ENCODE measurements at places on chromosomes 2 and 18.

- peak; percentile 29 for DNase-seq
Observed at GRCh38 chr2:49129034-49129433, 25.3 kb downstream of the FSHR start.

DNA sequence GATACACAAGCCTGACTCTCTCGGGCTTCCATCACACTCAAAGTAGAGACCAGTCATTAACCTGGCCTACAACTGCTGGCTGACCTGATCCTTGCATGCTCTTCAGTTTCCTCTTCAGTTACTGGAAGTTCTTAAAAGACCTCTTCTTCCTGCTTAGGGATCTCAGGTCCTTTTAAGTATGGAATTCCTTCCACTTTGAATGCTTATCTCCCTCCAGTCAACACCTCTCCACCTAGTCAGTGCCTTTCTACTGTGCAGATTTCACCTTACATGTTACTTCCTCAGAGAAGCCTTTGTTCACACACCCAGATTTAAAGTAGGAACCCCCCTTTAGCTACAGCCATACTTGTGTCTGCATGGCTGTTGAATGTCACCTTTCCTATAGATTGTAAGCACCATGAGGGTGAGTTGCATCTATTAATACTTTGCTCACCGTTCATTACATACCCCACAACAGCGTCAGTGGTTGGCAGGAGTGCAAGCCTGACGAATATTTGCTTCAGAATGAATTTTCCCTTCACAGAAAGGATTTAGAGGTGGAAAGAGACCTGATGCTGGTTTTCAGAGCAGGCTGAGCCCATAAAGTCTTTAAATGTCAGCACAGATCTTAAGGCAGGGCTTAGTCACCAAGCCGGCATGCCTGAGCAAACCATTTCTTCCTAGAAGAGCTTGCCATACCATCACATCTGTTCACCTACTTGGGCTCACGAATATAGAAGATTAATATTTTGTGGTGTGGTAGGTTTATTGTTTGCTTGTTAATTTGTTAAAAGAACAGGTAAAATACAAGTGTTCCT lies 90.1 kb downstream of the ACVR1 start:
- DNase-seq: no peak

DNA sequence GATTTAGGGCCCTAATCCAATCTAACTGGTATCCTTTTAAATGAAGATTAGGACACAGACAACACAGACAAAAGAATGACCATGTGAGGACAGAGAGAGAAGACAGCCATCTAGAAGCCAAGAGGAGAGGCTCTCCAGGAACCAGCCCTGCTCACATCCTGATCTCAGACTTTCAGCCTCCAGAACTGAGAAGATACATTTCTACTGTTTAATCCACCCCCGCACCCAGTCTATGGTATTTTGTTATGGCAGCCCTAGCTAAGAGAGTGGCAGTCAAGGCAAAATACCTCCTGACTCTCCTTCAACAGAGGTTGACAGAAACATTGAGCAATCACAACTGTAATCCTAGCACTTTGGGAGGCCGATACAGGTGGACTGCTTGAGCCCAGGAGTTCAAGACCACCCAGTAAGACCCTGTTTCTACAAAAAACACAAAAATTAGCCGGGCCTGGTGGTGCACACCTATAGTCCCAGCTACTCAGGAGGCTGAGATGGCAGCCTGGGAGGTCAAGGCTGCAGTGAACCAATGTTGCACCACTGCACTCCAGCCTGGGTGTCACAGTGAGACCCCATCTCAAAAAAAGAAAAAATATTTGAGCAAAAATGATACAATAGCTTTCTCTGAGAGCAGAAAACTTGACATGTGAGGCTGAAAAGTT lies 34.7 kb downstream of the WDR33 start:
- no peak for DNase-seq

- peak; percentile 65 for DNase-seq
Observed at GRCh38 chr2:168194784-168195522, 52.4 kb downstream of the STK39 start.

DNA sequence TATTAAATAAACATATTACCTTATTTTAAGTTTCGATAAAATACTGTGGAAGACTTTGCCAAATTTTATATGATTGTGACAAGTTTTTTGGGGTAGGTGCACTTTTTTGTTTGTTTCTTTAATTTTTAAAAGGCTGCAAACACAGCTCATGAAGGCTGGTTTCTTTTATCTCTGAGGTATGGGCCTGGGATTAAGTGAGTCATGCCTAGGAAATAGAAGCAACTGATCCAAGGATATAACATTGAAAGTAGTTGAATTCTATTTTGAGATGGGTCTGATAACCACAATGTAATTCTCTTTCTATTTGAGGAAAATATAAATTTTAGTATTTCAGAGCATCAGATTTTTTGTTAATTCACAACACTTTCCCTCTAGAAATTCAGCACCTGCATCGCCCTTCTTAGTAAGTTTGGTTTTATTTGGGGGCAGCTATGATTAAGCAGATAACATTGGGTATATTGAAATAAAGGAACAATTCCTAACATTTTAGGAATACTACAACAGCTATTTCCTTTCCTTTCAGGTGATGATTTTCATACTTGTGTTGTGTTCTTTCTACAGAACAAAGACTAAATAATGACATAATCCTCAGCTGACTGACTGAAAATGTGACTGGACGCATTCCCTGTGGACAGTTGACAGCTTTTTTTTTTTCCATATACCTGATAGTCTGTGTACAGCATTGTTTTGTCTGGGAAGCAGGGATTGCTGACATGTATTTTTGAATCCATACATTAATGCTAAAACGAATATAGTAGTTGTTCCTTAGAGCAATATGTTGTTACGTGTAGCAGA lies 16.8 kb downstream of the RBM45 start:
- no peak for DNase-seq

GRCh38 chr2:63840785-63841253 lies 877 bp upstream of the UGP2 start:
- peak; percentile 99 for DNase-seq

- no peak for DNase-seq
Observed at GRCh38 chr18:73577365-73577764, 570.3 kb downstream of the FBXO15 start.

DNA sequence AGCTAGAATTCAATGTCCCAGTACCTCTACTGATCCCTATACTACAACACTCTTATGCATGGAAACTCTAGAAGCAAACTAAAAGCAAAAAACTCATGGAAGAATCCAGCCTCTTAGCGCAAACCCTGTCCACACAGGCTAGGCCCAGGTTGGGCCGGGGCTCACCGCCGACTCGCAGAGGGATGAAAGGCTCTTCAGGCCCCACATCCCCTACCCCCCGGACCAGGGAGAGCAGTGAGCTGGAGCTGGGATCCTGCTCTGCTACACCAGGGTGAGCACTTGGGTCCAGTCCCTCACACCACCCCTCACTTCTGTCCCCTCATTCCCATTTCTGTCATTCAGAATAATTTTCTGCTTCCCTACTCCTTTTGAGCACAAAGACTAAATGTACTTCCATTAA lies 2.0 kb downstream of the OST4 start:
- DNase-seq: no peak

DNA sequence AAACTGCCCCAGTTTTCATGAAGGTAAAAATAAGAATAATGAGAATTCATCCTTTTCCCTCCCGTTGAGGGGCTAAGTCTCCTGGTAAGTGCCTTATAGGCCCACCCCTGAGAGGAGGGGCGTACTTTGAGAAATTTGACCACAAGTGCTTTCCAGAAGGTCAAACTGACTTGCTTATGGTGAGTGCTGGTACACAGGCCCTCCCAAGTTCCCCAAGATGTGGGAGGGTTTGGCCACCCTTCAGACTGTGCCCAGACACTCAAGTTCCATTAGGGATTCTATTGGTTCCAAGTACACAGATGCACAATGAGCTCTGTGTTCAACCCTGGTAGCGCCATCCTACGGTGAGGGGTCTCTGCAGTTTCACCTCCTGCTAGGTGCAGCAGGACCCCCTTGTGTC lies 205.1 kb downstream of the CTIF start:
- no peak for DNase-seq

DNA sequence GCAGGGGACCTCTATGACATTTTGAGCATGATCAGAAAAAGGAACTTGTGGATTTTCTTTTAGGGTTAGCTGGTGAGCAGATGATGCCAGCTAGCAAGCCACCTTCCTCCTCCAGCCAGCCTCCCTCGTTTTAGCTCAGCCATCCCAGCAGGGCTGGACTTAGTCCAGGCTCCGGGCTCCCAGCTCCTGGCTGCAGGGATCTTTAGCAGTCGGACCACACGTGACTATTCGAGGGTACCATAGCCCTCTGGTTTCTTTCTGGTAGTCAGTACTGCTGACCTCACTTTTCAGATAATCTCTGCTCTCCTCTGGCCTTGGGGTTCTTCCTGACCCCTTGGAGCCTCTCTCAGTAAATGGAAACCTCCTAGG lies 31.8 kb downstream of the NCK2 start:
- no peak for DNase-seq

Data from GM12865 (cell line).